ENCODE measurements at places on chromosomes 2 and 18. TPM values are rescaled to one million over a fixed set of nuclear protein-coding genes. Genes with fewer than 3 reads are reported as not detected.
A peak's percentile ranks its signal among the peaks of the same experiment; 100 is the strongest.

DNA sequence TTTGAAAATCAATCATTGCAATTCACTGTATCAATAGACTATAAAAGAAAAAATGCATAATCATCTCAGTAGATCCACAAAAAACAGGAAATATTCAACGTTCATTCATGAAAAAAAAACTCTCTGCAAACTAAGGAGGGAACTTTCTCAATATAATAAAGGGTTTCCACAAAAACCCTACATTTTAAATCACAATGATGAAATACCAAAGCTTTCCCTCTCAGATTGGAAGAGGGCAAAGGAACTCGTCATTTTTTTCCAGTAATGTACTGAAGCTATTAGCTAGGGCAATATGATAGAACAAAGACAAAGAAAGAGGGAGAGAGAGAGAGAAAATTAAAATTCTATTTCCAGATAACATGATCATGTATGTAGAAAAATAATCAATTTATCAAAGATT lies 167.1 kb upstream of the RBMS1 start:
- no peak for DNase-seq

DNA sequence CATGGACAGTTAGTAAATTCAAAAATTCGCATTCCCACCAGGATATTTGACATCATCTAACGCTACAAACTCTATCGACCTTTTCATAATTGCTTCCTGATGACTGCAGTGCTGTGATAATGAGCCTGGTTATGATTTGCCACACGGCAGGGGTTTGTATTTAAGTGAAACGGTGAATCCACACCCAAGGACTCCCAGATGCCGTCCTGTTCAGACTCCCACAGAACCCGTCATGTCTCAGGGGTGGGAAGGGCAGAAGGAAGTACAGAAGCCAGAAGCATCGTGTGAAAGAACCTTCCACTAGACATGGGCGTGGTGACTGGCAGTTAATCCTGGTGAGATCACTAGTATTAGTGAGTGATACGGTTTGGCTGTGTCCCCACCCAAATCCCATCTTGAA lies 91.2 kb upstream of the TMEM18 start:
- no peak for DNase-seq

Gene MDH1B
- 1.8 TPM for total RNA-seq

GRCh38 chr2:85119900-85120299 lies 13.3 kb upstream of the TCF7L1 start:
- DNase-seq: no peak

GRCh38 chr2:181876614-181877063 lies 14.9 kb upstream of the ITPRID2 start:
- DNase-seq: peak; percentile 58

- no peak for DNase-seq
These were observed 213.0 kb downstream of the PIEZO2 start for GRCh38 chr18:10936176-10937053.

DNA sequence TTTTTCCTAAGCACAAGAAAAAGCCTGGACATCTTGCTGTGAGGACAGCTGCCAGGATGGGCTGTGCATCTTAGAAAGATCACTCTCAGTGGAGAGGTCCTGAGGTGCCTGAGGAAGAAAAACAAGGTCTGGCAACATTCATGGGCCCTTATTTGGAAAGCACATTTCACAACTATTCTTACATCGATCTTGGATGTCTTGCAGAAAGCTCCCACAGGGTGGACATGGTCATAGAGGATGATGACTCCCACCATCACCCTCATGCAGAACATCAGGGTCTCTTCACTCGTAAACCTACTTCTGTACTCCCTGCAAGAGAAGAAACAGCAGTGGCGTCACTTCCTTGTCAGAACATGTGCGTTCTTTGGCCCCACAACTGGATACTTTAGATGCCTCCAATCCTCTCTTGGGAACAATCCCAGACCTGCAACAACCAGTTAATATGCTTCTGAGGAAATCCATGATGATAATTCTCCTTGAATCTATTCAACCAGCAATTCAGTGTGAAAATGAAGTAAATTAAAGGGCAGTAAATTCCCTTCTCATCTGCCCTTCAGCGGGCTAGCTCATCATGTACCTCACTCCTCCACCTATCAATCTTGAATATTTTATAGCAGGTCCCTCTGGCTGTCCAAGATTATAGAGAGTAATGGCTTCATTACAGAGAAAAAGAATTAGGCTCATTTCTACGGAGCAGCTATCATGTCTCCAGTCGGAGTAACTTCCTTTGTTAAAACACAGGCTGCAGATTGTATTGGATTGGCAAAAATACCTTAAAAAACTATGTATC lies 106.2 kb downstream of the CYRIA start:
- DNase-seq: no peak

DNA sequence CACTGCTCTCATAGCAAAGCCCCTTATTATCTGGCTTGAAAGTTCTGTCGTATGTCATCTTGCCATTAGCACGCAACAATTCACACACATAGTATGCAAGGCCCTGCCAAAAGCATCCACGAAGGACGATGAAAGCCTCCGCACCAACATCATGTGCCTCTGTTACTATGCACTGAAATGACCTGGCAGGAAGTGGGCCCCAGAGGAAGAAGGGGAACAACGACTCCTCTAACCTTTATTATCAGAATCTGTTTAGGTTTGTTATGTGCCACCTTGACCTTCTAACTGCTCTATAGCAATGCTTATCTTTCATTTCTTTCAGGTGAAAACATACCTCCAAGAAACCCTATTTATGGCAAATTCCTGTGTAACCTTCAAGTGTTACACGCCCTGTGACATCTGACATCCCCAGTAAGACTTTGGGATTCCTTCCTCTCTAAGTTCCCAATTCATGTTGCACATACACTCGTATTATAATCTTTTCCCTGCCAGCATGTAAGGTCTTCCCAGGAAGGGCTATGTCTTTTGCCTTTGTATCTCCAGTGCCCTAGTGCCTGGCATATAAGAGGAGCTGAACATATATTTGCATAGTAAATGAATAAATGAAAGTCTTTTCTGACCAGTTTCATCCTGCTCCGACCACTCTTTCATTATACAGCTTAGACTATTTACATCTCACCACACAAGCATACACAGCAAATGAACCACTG lies 7.0 kb upstream of the NDUFV2 start:
- peak; percentile 43 for DNase-seq

GRCh38 chr18:7870855-7871254 lies 303.7 kb downstream of the PTPRM start:
- peak; percentile 67 for DNase-seq

Gene PTPRN
- 3.5 TPM for total RNA-seq

DNA sequence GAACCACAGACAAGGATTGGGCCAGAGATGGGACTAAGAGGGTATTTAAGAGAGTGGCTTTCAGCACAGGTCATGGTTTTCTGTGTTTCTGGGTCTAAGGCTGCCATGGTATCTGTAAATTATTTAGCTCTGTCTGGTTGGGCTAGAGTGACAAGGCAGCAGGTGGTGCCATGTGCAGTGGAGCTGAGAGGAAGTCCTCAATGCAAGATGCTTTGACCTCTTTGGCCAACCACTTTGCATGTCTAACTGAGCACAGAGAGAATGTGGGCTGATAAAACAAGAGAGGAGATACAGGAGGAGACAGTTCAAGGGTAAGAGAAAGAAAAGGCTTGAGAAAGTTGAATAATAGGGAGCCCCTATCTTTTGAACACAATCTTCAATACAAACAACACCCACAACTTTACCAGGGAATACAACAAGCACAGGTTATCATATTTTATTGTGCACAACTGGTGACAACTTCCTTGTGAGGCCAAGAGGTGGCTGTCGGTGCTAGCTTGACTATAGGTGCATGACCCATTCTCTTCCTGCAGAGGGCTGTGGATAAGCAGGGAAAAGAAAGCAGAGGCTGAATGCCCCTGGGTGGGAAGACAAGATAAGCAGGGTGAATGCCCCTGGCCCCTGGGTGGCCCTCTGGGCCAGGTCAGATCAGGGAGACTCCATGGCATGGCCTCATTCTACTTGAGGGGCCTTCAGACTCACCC lies 12.3 kb downstream of the FLACC1 start:
- DNase-seq: no peak

DNA sequence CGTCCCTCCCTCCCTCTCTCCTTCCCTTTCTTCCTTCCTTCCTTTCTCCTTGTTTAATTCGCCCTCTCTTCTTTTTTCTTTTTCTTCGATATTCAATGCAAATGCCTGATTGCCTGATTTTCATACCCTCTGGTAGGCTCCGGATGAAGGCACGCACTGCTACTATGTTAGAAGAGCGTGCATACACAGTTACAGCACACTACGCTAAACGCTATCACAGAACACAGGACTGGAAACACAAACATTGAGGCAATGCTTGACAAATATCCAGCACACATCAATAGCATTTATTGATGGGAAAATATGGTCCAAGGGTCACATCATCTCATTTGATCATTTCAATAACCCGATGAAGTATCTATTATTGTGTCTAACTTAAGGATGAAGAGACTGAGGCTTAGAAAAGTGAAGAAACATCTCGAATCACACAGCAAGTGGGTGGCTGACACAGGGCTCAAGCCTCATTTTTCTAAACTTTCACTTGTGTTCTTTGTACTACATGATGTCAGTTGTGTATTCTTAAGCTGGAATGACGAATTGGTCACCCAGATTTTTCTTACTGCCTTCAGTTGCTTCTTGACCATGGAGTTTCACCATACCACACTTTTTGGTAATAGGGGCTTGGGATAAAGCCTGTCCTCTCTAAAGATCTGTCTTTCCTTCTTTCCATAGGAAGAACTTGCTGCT lies 101.8 kb downstream of the TRIB2 start:
- no peak for DNase-seq

DNA sequence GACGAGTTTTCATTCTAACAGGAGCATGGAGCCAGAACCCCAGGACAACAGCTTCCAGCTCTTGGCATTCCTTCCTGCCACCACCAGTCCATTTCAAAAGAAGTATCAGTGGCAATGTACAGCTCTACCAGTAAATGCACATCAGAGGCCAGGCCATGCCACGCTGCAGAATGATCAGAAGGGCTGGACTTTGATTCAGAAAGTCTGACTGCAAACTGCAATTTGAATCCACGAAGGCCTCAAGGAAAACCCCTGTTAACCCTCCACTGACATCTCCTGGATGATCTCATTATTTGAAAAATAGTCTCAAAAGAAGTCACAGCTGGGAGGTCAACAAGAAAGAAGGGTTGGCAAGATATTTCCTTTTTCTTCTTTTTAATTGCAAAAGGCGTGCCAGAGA lies 119.2 kb downstream of the MYO5B start:
- DNase-seq: no peak

DNA sequence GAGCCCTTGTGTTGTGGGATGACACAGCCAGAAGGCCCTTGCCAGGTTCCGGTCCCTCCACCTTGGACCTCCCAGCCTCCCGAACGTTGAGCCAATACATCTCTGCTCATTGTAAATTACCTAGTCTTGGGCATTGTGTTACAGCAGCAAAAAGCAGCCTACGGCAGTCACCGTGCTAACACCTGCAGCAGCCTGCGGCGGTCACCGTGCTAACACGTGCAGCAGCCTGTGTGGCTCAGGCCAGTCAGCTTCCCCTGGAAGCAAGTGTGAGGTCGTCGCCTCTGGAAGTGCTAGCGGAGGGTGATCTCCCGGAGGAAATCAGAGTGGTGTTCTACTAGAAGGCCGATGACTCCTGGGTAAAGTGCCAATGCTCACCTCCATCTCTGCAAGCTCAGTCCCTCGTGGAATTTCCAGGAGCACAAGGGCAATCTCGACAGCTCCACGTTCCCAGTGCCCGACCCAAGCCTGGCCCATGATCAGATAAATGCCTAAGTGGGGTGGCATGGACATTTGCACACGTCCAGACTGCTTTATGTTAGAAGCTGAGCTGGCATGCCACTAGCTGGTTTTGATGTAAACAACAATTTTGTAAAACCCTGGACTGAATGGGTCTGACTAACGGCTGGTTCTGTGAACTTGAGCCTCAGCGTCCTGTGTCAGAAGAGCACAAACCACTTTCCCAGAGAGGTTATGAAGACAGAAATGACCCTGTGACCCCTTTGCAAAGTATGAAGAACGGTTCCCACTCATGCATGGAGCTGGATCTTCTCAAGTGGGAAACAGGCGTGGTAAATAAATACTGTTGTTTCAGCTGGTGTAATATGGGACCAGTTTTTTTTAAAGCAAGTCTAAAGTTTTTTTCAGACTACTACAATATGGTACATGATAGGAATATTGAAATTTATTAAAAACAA lies 11.4 kb upstream of the CNDP1 start:
- DNase-seq: no peak

- DNase-seq: no peak
These were observed 85.6 kb downstream of the TFCP2L1 start for GRCh38 chr2:121199281-121200010.

Gene SCYGR4
- not detected for total RNA-seq

- DNase-seq: peak; percentile 77
These were observed 199.2 kb downstream of the CAMKMT start for GRCh38 chr2:44560941-44561340.

Gene MAP3K20
- total RNA-seq: 138 TPM
